ENCODE measurements at places on chromosomes 4 and X.

DNA sequence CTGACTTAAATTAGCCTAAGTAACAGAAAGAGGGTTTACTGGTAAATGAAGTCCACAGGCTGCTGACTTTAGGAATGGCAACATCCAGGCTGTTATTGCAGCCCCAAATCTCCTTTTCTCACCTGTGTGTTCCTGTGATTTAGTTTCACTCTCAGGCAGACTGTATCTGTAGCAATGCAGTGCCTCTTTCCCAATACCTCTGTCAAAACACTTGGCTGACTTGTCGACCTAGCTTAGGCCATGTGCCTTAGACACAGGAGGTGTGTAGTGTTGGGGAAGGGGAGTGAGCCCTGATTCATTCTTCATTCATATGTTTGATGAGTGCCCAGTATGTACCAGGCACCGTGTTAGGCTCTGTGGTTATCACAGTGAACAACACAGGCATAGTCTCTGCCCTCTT lies 46.9 kb downstream of the JADE3 start:
- no peak for DNase-seq

DNA sequence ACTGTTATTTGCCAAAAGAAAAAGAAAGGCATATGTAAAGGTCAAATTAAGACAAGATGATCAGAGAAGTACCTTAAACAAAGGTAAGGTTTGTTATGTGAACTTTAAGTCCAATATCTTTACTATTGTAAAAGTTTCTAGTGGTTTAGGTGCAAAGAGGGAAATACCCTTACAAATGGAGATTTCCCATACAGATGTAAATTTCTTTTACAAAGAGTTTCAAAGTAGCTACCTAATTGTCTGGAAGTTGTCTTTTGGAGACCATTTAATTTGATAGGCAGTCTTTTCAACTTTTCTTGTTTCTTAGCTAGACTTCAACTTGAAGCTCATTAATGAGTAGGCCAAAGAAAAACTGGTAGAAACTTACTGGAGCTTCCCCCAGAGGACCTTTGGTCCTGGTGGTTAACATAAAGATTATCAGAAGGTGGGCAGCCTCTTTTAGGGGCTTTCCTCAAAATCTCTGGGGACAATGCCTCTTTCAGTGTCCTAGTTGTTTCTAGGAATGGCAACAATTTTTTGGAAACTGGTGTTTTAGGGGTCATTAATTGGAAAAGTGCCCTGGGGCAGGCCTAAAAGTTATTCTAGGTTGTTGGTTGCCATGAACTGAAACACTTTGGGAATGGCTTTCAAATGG lies 297.3 kb downstream of the GUCY2F start:
- no peak for DNase-seq

DNA sequence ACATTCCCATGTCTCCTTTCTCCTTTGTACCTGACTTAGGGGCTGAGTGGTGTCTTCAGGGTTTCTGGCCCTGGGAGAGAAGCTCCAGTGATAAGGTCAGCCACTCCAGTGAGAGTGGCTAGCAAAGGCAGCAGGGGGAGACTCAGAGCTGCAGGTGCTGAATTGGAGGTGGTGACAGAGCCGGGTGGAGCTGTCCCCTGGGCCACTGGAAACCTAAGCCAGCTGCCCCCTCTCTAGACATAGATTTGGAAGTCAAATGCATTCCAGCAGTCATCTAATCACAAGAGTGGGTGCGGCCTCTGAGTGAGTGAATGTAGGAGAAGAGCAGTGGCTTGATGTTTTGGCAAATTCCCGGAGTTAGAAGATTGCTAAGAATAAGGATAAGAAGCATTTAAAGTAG lies 28.5 kb downstream of the TRIM2 start:
- DNase-seq, result no peak

DNA sequence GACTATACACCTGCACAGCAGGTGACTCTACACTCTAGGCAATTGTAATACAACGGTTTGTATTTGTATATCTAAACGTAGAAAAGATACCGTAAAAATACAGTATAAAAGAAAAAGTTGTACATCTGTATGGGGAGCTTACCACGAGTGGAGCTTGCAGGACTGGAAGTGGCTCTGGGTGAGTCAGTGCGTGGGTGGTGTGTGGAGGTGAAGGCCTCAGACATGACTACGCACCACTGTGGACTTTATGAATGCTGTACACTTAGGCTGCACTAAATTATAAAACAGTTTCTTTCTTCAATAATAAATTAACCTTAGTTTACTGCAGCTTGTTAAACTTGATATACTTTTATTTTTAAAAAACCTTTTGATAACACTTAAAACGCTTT lies 85.0 kb upstream of the FAT1 start:
- no peak for DNase-seq

DNA sequence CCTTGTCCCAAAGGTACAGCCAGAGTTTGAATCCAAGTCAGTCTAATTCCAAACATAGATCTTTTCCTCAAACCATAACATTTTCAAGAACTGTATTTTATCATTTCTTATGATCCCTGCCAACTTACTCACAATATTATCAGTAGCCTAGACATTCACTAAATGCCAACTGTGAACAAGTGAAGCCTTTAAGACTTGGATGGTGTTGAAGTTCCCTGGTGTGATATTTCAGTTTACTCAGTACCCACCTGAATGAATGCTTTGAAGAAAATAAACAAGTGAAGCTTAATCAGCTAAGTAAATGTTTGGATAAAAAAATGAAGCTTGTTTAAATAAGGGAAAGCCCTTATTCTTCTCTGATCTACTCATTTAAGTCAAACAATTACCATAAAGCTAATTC lies 1028.3 kb downstream of the DMD start:
- no peak for DNase-seq

Measured in activated CD4-positive, CD25-positive, alpha-beta regulatory T cell treated with anti-CD3 and anti-CD28 coated beads, Interleukin-2, amount 50 U/mL, for 72 hours (primary cell).